ENCODE measurements at places on chromosomes 5 and 9.
A peak's percentile ranks its signal among the peaks of the same experiment; 100 is the strongest.

- DNase-seq = peak; percentile 46
Measured at GRCh38 chr5:68460147-68460798, 244.7 kb downstream of the PIK3R1 start.

DNA sequence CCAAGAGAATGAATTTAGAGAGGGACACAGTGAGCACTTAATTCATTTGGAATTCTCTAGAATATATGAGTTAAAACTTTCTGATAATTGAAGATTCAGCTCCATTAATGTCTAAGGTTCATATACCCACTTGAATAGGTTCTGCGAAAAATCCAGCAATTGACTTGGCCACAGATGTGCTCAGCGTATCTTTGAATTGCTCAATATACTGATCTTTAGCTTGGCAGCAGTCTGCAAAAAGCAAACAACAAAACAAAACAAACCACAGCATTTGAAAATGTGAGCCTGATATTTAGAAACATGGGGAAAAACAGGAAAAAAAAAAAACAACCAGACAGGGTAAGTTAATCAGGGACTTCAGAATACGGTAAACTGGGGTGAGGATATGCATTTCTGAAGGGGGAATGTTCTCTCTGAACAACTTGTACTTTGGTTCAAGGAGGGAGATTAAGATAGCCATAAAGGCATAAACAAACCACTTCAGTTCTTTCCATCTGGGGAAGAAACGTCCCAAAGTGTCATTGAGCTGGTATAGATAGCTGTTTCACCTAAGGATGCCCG, 21.4 kb downstream of the AGXT2 start:
- no peak for DNase-seq

DNA sequence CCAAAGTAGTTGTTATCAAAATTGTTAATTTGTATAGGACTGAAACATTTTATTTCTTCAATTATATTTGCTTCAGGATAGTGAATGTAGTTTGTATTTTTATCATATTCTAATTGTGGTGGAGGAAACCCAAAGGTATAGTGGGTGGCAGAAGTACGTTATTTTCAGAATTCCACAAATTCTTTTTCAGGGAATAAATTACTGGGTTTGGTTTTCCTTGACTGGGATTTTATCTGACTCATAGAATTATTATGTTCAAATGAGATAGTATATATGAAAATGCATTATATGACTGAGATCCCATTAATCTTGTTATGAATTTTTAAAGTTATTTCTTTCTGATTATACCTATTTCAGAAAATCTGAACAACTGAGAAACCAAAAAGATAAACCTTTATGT, 73.7 kb downstream of the VPS13A start:
- DNase-seq = no peak

DNA sequence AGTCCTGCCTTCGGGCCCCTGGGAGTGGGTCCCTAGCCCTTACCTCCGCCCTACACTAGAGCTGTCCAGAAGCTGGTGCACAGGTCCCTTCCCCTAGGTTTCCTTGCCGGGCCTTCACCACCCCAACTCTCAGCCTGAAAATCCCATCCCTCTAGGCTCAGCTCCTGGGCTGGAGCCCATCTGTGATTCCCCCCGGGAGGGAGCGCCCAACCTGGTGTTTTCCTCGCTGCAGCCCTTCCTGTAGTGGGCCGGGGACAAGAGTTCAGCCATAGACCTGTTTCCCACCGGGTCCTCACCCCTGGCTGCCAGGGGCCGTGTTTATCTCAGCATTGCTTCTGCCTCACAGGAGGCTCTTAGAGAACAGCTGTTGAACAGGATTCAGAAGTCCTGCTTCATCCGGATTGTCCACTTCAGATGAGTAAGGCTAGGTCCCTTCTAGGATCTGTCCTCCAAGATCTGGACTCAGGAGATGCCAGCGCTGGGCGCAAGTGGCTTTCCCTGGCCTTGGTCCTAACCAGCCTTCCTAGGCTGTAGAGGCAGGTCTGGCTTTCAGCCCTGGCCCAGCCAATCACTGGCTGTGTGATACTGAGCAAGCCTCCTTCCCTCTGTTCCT, 965 bp downstream of the GLIPR2 start:
- no peak for DNase-seq

- DNase-seq = peak; percentile 99
Measured at GRCh38 chr5:176647030-176647842, at the start of gene TSPAN17. Gene TSPAN17, plus strand, starts transcription at chr5:176647484. Its CDS starts 132 bp downstream, at chr5:176647616.

DNA sequence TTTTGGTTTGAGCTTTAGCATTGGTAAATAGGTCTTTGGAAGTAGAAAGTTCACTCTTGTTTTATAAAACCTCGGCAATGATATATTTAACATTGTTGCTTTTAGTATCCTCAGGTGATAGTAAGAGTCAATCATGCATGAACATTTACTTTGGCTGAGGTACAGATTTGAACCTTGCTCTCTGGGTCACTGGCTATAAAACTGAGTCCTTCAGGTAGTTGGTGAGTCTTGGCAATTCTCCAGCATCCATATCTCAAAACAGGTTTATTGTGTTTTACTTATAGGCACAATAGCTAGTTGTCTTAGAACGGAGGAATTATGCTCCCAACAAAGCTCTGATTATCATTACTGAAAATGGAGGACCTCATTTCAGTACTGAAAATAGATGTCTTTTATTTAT, 75.1 kb downstream of the MAT2B start:
- DNase-seq = no peak

DNA sequence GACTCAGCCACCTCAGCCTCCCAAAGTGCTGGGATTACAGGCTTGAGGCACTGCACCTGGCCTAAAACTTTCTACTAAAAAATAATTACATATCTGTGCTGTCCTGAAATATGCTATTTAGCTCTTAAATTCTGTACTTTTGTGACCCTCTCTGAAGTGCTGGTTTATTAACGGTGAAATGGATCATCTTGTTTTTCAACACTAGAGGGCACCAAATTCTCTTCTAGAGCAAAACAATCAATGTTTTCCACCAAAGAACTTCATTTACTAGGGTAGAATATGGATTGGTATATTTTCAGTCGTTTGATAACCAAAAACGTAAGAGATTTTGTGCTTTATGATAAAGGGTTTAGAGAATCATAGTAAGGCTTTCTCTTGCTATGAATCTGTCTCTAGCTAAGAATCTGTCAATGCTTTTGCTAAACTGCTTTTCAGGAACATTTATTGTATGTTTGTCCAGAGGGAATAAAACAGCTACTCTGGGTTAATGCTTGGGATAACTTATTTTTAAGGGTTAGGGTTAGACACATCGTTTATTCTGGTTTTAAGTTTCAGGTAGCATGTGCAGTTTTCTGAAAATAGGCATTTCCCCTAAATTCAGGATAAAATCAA, 63.6 kb downstream of the RNF180 start:
- no peak for DNase-seq

GRCh38 chr9:88628114-88628513, 93.1 kb downstream of the NXNL2 start:
- no peak for DNase-seq

DNA sequence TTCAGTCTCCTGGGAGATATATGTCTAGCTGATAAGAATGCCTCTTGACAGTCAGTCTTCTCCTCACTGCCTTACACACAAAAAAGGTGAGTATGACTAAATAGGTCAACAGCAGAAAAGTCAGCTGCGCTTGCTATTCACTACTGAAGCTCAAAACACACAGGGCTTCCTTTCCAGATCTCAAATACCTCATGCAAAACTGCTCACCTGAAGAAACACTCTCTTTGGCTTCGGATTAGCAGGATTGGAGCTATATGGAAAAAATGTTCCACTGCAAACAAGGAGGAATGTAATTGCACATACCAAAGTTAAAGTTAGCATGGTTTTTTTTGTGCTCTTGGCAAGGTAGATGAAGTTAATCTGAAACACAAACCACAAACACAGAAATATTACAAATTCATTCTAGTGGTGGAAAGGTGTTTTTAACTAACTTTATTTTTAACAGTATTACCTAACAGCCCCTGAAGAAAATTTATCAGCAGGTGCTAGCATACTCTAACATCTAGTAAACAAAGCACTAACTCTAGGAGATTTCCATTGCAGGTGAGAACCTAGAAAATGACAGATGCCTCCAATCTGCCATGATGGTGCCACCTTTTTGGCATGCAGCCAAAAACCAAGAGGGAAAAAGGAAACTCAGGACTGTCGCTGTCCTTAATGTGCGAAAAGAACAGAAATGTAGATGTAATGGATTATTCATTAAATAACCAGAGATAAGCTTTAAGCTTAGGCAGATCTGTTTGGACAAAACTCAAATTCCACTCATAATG, 31.8 kb downstream of the ERMP1 start:
- no peak for DNase-seq

DNA sequence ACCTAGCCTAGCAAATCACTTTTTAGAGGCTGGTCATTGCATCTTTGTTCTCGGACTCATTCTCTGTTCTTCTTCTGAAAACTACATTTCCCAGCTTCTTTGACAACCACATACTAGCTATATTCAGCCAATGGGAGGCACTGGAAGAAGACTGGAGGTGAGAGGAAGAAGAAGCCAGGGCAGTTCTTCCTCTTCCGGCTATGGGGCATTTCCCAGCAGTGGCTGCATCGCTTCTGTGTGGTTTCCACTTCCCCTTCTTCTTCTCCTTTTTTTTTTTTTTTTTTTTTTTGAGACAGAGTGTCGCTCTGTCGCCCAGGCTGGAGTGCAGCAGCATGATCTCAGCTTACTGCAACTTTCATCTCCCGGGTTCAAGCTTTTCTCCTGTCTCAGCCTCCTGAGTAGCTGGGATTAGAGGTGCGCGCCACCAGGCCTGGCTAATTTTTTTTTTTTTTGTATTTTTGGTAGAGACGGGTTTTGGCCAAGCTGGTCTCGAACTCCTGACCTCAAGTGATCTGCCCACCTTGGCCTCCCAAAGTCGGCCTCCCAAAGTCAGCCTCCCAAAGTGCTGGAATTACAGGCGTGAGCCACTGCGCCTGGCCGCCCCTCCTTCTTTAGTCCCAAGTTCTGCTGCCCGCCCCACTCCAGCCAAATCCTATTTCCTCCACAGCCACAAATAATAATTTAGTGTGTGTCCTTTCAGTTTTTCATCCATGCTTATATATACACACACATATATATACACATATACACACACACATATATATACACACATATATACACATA, 6.9 kb upstream of the UBAP1 start:
- no peak for DNase-seq
